Stimulated activated CD8-positive, alpha-beta memory T cell treated with anti-CD3 and anti-CD28 coated beads, Interleukin-15, amount 100 ng/mL, for 24 hours (primary cell): ENCODE measurements at places on chromosomes 1 and 21.

- no peak for DNase-seq
These were observed 14.5 kb downstream of the LAPTM5 start for GRCh38 chr1:30742963-30743559.

DNA sequence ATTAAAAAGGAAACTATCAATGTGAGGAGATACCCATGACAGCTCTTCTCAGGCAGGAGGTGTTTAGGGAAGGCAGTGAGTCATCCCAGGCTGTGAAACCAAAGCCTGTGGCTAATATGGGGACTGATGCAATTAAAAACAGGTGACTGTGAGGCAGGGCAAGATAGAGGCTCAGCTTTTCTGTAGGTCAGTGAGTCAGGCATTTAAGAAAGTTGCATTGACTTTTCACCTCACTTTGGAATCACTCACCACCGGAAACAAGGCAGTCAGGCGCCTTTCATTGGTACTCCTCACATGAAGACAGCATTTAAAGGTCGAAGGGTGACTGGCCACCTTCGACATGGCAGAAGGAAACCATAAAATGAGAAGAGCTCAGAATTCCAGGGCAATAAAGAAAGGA is 54.5 kb downstream of the PAPPA2 start:
- DNase-seq = no peak

- DNase-seq = no peak
These were observed 44.5 kb downstream of the MARK1 start for GRCh38 chr1:220572416-220572815.

DNA sequence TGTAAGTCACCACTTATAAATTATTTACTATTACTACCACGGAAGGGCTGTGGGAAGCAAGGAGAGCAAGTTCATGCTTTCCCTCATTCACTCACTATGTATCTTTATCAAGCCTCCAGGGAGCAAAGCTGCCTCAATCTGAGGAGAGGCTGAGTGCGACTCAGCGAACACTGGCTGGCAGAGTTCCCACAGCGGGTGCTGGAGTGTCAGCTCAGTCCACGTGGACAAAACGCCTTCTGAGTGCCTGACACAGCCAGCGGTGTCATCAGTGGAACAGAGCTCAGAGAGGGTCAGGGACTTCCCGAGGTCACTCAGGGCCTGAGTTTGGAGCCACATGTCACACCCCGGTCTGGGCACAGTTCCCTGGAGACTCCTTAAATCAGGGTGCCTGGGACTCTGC is 16.9 kb downstream of the MATN1 start:
- no peak for DNase-seq

- no peak for DNase-seq
These were observed 4.9 kb upstream of the PROX1 start for GRCh38 chr1:213982672-213983492.

DNA sequence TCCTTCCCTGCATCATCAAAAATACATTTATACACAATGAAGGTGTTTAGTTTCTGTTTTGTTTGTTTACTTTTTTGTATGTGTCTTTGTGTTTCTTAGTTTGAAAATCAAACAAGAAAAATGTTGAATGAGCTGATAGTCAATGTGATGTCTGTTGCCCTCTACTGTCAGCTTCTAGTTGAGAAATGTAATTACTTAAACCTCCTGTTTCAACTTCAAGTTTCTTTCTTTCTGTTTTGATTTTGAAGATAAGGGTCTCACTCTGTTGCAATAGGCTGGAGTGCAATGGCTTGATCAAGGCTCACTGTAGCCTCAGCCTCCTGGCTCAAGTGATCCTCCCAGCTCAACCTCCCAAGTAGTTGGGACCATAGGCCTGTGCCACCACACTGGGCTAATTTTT is 37.5 kb downstream of the SPTA1 start:
- DNase-seq = no peak

DNA sequence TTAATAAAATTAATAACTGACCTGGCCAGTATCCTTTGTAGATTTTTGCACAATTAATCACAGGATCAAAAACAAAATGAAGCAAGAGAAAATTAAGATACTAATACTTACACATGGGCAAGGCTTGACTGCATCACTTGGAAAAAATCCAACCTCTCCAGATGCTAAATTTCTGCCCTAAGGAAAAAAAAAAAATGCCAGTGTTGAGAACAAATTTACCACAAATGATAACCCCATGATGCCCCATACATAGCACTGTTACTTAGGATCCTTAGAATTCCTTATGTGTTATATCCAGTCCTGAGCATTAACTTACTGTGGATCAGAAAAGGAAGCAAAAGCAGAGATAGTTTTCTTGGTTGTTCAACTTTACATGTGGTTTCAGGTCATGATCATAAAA is 347.5 kb downstream of the VAV3 start:
- DNase-seq = no peak
